Heart left ventricle (tissue), 16 donors: ENCODE measurements at places on chromosomes 3 and 15.
A peak's percentile ranks its signal among the peaks of the same experiment; 100 is the strongest.

DNA sequence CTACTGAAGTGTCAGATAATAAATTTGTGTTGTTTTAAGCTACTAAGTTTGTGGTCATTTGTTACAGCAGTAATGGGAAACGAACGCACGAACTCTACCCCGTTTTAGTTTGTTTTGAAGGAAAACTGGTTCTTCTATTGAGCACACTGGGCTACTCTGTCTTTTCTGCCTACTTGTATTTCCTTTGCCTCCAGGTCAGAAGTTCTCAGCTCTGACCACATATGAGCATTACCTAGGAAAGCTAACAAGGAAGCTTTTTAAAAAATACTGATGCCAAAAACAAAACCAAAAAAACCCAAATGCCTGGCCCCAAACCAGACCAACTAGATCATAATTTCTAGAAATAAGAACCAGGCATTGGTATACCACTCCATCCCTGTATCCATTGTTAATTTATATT lies 156.6 kb upstream of the TNIK start:
- H3K27me3 ChIP-seq = no peaks in the 10 kb centered on the region
- H3K4me3 ChIP-seq = no peak overlapping the region
- no peaks in the 10 kb centered on the region for H3K4me1 ChIP-seq

- no peaks in the 10 kb centered on the region for H3K36me3 ChIP-seq
- peaks cover 22% of the 10 kb centered on the region for H3K4me1 ChIP-seq
- no peak overlapping the region for H3K27ac ChIP-seq
- no peaks in the 10 kb centered on the region for H3K27me3 ChIP-seq
Observed at GRCh38 chr15:68075764-68076385, 21.8 kb downstream of the PIAS1 start.

DNA sequence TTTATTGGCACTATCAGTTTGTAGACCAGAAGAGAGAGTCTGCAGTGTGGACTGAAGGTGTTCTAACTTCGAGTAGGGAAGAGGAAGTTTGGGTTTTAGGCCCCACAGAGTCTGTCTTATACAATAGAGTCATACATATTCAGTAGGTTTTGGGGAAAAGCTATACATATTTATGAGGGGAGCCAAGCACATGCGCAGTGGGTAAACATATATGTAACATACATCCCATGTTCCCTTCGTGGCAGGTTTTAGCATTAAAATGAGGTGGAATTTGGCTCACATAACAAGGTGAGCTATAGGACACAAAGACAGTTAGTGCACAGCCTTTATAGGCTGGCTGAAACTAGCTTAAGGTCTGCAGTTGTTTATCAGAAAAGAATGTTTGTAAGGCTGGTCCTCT lies 4.9 kb downstream of the GALK2 start:
- DNase-seq = no peak
- H3K27ac ChIP-seq = no peak overlapping the region
- H3K4me3 ChIP-seq = no peak overlapping the region
- H3K36me3 ChIP-seq = no peaks in the 10 kb centered on the region
- no peaks in the 10 kb centered on the region for H3K27me3 ChIP-seq
- peaks cover 8% of the 10 kb centered on the region for H3K4me1 ChIP-seq

- H3K36me3 ChIP-seq = no peaks in the 10 kb centered on the region
- peak; percentile 59 for DNase-seq
- H3K4me1 ChIP-seq = peaks cover 84% of the 10 kb centered on the region
- H3K27me3 ChIP-seq = no peaks in the 10 kb centered on the region
Observed at GRCh38 chr3:119350114-119350513, 55.9 kb downstream of the ARHGAP31 start.

- no peaks in the 10 kb centered on the region for H3K4me1 ChIP-seq
- no peak overlapping the region for H3K27ac ChIP-seq
- DNase-seq = no peak
- H3K27me3 ChIP-seq = no peaks in the 10 kb centered on the region
- H3K36me3 ChIP-seq = no peaks in the 10 kb centered on the region
- H3K4me3 ChIP-seq = no peak overlapping the region
Observed at GRCh38 chr3:18649666-18650363, 224.7 kb upstream of the SATB1 start.

GRCh38 chr3:49358884-49359225 lies 702 bp upstream of the GPX1 start:
- H3K27ac ChIP-seq = peak overlapping the region; percentile 95
- peaks cover 3% of the 10 kb centered on the region for H3K4me1 ChIP-seq
- peak overlapping the region; percentile 76 for H3K4me3 ChIP-seq
- H3K27me3 ChIP-seq = no peaks in the 10 kb centered on the region
- no peak for DNase-seq

- no peaks in the 10 kb centered on the region for H3K36me3 ChIP-seq
- H3K27me3 ChIP-seq = no peaks in the 10 kb centered on the region
- peaks cover 9% of the 10 kb centered on the region for H3K4me1 ChIP-seq
- no peak overlapping the region for H3K27ac ChIP-seq
- no peak overlapping the region for H3K4me3 ChIP-seq
Observed at GRCh38 chr3:69569520-69569919, 169.7 kb upstream of the MITF start.

- no peak overlapping the region for H3K4me3 ChIP-seq
- no peak for DNase-seq
- no peaks in the 10 kb centered on the region for H3K27me3 ChIP-seq
- H3K27ac ChIP-seq = no peak overlapping the region
Observed at GRCh38 chr3:111284503-111285183, 213.0 kb downstream of the NECTIN3 start.

DNA sequence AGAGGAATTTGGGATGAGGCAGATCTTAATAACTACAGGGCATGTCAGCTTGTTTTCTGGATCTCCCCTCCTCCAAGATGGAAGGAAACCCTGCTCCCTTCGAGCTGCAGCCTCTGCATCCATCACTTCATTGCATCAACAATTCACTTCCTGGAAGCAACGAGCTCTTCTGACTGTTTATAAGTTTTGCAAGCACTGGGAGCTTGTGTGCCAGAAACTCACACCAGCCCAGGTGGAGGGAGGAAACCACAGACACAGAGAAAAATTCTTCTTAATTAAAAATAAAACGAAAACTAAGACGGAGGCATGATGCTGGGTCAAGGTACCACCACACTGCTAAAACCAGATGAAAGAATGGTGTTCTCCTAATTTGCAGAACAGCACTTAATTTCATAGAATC lies 10.6 kb downstream of the LRIG1 start:
- no peak for DNase-seq
- peak overlapping the region; percentile 16 for H3K27ac ChIP-seq
- H3K27me3 ChIP-seq = no peaks in the 10 kb centered on the region
- H3K36me3 ChIP-seq = no peaks in the 10 kb centered on the region
- no peak overlapping the region for H3K4me3 ChIP-seq
